T1000 (cell line): ENCODE measurements at places on chromosomes 12 and 14.

GRCh38 chr14:78530078-78530477, 359.9 kb downstream of the NRXN3 start:
- DNase-seq, result no peak

DNA sequence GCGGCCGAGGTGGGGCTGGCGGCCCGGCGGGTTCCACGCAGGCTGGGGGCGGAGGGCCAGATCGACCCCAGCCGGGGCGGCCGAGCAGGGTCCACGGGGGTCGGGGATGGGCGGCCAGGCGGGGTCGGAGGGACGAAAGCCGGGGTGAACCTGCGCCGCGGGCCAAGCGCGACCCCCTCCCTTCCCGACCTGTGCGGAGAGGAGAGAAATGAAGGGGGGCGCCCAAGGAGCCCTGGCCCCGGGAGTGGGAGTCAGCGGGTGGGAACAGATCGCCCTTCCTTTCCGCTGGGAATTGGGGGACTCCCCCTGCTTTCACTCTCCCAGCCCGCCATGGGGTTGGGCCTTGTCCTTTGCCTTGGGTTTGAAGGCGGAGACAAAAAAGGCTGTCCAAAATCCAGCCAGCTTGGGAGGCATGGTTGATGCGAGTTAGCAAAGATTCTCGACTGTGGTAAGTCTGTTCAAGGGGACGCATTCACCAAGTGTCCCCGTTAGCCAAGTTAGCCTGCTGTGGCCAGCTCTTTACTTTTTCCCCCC, 559 bp upstream of the CKAP4 start:
- peak; percentile 52 for DNase-seq

GRCh38 chr14:105149146-105149781, 19.3 kb downstream of the JAG2 start:
- no peak for DNase-seq

DNA sequence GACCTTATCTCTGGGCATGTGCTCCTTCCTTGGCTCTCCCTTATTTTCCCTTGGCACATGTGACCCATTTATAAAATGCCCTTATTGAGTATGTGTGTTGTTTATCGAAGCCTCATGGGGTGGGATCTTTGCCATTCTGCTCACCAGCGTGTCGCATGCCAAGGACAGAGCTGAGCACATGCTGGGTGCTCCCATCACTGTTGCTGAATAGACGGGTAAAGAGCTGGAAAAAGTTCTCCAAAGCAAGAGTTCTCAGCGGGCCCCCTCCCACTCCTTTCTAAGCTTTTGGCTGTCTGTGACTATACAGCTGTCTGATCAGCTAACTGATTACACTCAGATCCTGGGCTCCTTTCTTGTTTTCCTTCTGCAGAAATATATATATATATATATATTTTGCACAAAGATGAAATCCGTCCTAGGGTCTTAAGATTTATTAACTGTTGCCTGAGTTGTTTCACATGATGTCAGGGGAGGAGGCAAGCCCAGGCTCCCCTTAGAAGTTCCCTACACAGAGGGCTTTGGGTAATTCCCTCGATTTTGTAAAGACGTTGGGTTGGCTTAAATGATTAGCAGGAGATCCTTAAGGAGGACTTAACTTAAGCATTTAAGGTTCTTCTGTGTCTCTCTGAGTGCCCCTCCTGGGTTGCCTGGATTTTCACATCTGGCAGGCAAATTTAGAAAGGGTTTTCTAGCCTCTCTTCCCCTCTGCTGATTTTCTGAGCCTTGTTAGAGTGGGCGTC, 71.6 kb downstream of the TMEM132C start:
- no peak for DNase-seq

DNA sequence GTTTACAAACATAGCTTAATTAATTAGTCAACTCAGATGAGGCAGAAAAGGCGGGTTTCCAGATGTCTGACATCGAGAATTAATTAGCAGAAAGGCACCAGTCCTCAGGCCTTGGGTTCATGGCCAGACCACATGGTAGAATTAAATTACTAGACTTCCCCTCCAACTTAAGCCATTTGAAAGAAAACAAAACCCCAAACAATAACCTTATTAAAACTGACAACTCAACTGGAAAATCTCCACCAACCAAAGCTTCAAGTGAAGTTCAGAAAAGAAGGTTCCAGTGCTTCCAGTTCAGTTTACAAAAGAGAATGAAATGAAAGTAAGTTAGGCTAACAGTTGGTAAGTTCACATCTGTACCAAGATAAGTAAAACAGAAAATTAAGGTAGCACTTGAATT, 349.5 kb downstream of the GRIN2B start:
- DNase-seq, result no peak

- DNase-seq, result no peak
These were observed 26.0 kb downstream of the PSMA3 start for GRCh38 chr14:58270628-58271027.
